Tibial nerve (tissue), 4 donors: ENCODE measurements at places on chromosomes 6 and 20. TPM values are rescaled to one million over a fixed set of nuclear protein-coding genes. Genes with fewer than 3 reads are reported as not detected.

The COL9A3 gene
- 63.6 TPM for total RNA-seq

The HLA-F gene
- 87.0 TPM for total RNA-seq

The ADGB gene
- not detected for total RNA-seq

The WFDC2 gene
- total RNA-seq, result 0.84 TPM

The SFTA2 gene
- total RNA-seq, result not detected

The MOCS3 gene
- total RNA-seq, result 5.7 TPM

The CASP8AP2 gene
- total RNA-seq, result 21.4 TPM

The PSMB9 gene
- total RNA-seq, result 18.4 TPM

The LY86 gene
- total RNA-seq, result 7.1 TPM

The DNAH8 gene
- total RNA-seq, result not detected

The C6orf141 gene
- 0.90 TPM for total RNA-seq

The PDE10A gene
- 3.5 TPM for total RNA-seq

The C20orf96 gene
- total RNA-seq, result 4.3 TPM

- DNase-seq, result no peak
- H3K4me3 ChIP-seq, result no peak overlapping the region
- no peaks in the 10 kb centered on the region for H3K4me1 ChIP-seq
- H3K27ac ChIP-seq, result no peak overlapping the region
Observed at GRCh38 chr6:6610031-6610591, 21.6 kb downstream of the LY86 start.

DNA sequence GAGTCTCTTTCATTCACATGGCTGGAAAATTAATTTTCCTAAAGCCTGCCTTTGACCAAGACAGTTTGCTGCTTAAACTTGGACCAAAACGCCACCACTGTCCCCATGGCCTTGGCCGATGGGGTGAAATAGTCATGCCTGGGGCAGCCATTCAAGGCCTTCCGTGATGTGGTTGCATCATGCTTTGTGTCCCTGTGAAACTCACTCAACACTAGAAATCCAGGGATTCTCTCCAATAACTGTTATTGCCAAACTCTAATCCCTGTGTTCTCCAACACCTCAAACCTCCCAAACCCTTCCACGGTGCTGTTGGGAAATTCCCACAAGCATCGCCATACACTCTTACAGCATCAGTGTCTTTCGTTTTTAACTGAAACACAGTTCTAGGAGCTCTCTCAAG lies 1.4 kb upstream of the TXNDC5 start:
- H3K4me1 ChIP-seq, result peaks cover 13% of the 10 kb centered on the region
- no peak for DNase-seq
- H3K4me3 ChIP-seq, result no peak overlapping the region

DNA sequence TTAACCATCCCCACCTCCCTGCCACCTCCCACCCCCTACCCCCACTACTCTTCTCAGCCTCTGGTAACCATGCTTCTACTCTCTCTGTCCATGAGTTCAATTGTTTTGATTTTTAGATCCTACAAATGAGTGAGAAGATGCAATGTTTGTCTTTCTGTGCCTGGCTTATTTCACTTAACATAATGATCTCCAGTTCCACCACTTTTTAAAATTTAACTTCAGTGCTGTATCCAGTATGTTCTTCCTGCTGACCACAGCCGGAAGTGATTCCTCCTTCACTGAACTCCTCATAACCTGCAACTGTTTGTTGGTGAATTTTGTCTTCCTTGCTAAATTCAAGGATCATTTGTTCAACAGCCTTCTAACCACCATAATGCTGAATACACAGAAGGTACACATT lies 3.9 kb downstream of the MAP7 start:
- H3K4me3 ChIP-seq, result no peak overlapping the region
- no peak overlapping the region for H3K27ac ChIP-seq
- no peak for DNase-seq
- peaks cover 50% of the 10 kb centered on the region for H3K27me3 ChIP-seq
- H3K4me1 ChIP-seq, result peaks cover 17% of the 10 kb centered on the region

GRCh38 chr6:52931351-52931750 lies 21.9 kb upstream of the GSTA3 start:
- no peak overlapping the region for H3K4me3 ChIP-seq
- no peak overlapping the region for H3K27ac ChIP-seq
- no peaks in the 10 kb centered on the region for H3K27me3 ChIP-seq
- DNase-seq, result no peak
- H3K36me3 ChIP-seq, result no peaks in the 10 kb centered on the region
- no peaks in the 10 kb centered on the region for H3K4me1 ChIP-seq

DNA sequence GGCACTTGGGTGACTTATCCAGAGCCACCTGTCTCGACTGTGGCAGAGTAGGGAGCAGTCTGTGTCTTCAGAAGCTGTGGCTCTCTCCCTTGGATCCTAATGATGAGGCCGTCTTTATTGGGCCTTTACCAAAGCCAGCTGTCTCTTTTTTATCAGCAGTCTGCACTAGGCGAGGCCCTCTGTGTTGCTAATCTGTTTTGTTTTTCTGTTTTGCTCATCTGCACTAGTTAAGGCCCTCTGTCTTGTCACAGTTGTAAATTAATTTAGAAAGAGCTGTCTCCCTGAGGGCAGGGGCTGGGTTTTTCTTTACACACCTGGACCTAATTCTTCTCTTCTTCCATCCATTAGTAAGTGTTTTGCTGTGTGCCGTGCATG lies 45.0 kb downstream of the CDS2 start:
- H3K36me3 ChIP-seq, result peaks cover 32% of the 10 kb centered on the region
- H3K27me3 ChIP-seq, result no peaks in the 10 kb centered on the region
- H3K27ac ChIP-seq, result no peak overlapping the region
- peaks cover 32% of the 10 kb centered on the region for H3K4me1 ChIP-seq

GRCh38 chr6:56891754-56892153 lies 63.2 kb upstream of the BEND6 start:
- no peaks in the 10 kb centered on the region for H3K36me3 ChIP-seq
- H3K4me1 ChIP-seq, result no peaks in the 10 kb centered on the region
- H3K27me3 ChIP-seq, result no peaks in the 10 kb centered on the region
- DNase-seq, result no peak
- H3K4me3 ChIP-seq, result no peak overlapping the region

DNA sequence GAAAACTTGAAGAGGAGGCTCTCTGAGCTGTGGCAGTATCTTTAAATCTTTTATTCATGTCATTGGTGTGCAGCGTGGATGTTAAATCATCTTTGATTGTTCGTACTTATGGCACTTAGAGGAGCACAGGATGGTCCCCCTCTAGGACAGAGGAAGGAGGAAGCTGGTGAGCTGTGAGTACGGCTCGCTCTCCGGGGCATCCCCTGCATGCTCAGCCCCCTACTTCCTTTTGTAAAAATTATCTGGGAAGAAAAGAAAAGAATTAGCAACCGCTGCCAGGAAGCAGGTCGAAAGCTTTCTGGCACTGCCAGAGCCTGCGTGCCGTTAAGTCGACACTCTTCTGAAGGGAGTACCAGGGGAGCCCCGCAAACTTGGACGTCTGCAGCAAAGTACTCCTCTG lies 158.5 kb downstream of the SYNDIG1 start:
- no peaks in the 10 kb centered on the region for H3K4me1 ChIP-seq
- no peaks in the 10 kb centered on the region for H3K27me3 ChIP-seq
- no peaks in the 10 kb centered on the region for H3K36me3 ChIP-seq

GRCh38 chr20:50245498-50246366 lies 55.1 kb downstream of the CEBPB start:
- H3K27me3 ChIP-seq, result no peaks in the 10 kb centered on the region
- H3K36me3 ChIP-seq, result no peaks in the 10 kb centered on the region
- no peak overlapping the region for H3K27ac ChIP-seq

- no peak for DNase-seq
- no peak overlapping the region for H3K4me3 ChIP-seq
- H3K4me1 ChIP-seq, result no peaks in the 10 kb centered on the region
- no peaks in the 10 kb centered on the region for H3K27me3 ChIP-seq
- H3K36me3 ChIP-seq, result no peaks in the 10 kb centered on the region
Observed at GRCh38 chr6:131861381-131861780, 53.6 kb downstream of the ENPP1 start.

- DNase-seq, result no peak
- H3K27ac ChIP-seq, result peak overlapping the region; percentile 80
- H3K27me3 ChIP-seq, result no peaks in the 10 kb centered on the region
- H3K36me3 ChIP-seq, result no peaks in the 10 kb centered on the region
- peaks cover 33% of the 10 kb centered on the region for H3K4me1 ChIP-seq
Observed at GRCh38 chr20:50273601-50274491, 83.2 kb downstream of the CEBPB start.

DNA sequence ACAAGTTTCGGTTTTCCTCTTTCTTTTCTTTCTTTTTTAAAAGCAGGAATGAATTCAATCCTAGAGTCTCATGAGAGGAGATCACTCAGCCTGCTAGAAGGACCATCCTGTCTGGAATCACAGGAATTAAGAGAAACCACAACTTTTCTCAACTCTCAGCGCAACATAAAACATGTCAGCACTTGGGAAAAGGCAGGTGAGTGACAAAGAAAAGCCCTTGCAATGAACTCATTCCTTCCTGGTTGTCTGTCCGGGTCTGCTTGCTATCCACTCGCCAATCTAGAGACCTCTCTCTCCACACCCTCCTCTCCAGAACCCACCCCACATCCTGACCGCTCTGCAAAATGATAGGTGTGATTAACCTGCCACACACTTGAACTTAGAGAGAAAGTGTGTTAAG lies 253.8 kb downstream of the LY86 start:
- no peaks in the 10 kb centered on the region for H3K4me1 ChIP-seq
- no peaks in the 10 kb centered on the region for H3K27me3 ChIP-seq
- H3K4me3 ChIP-seq, result no peak overlapping the region
- no peak overlapping the region for H3K27ac ChIP-seq
- H3K36me3 ChIP-seq, result no peaks in the 10 kb centered on the region

GRCh38 chr20:295804-296203 lies 1.6 kb upstream of the ZCCHC3 start:
- no peaks in the 10 kb centered on the region for H3K4me1 ChIP-seq
- H3K27me3 ChIP-seq, result no peaks in the 10 kb centered on the region
- H3K27ac ChIP-seq, result no peak overlapping the region

GRCh38 chr6:6503191-6503590 lies 85.3 kb upstream of the LY86 start:
- no peaks in the 10 kb centered on the region for H3K36me3 ChIP-seq
- no peak for DNase-seq
- no peaks in the 10 kb centered on the region for H3K4me1 ChIP-seq
- H3K27me3 ChIP-seq, result no peaks in the 10 kb centered on the region

- H3K27me3 ChIP-seq, result no peaks in the 10 kb centered on the region
- no peak overlapping the region for H3K27ac ChIP-seq
- H3K36me3 ChIP-seq, result no peaks in the 10 kb centered on the region
- no peaks in the 10 kb centered on the region for H3K4me1 ChIP-seq
- no peak overlapping the region for H3K4me3 ChIP-seq
- DNase-seq, result no peak
Observed at GRCh38 chr20:61556111-61556510, 304.1 kb downstream of the CDH4 start.

DNA sequence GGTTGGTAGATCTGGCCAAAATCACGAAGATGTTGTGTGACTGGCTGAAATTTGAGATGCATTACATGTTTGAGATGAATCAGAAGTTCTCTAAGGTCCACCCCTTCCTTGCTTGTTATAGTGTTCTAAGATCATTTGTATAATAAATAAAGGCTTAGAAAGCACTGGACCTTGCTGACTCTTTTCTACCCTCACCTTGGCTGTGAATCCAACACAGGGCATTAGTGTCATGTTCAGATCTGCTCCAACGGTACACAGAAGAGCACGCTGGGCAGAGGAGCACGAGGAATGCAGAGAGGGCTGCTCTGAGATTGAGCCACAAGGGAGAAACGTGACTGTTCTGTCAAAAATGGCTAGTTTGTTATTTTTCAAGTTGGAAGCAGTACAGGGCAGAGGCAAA lies 169.5 kb upstream of the HDAC2 start:
- H3K27me3 ChIP-seq, result no peaks in the 10 kb centered on the region
- DNase-seq, result no peak
- no peaks in the 10 kb centered on the region for H3K36me3 ChIP-seq
- H3K27ac ChIP-seq, result no peak overlapping the region
- H3K4me1 ChIP-seq, result no peaks in the 10 kb centered on the region
- no peak overlapping the region for H3K4me3 ChIP-seq

- H3K36me3 ChIP-seq, result no peaks in the 10 kb centered on the region
- peak overlapping the region; percentile 37 for H3K4me3 ChIP-seq
- H3K27ac ChIP-seq, result peak overlapping the region; percentile 92
- H3K4me1 ChIP-seq, result peaks cover 25% of the 10 kb centered on the region
- DNase-seq, result peak; percentile 89
- no peaks in the 10 kb centered on the region for H3K27me3 ChIP-seq
Observed at GRCh38 chr6:21589352-21590345, 3.9 kb upstream of the SOX4 start.

DNA sequence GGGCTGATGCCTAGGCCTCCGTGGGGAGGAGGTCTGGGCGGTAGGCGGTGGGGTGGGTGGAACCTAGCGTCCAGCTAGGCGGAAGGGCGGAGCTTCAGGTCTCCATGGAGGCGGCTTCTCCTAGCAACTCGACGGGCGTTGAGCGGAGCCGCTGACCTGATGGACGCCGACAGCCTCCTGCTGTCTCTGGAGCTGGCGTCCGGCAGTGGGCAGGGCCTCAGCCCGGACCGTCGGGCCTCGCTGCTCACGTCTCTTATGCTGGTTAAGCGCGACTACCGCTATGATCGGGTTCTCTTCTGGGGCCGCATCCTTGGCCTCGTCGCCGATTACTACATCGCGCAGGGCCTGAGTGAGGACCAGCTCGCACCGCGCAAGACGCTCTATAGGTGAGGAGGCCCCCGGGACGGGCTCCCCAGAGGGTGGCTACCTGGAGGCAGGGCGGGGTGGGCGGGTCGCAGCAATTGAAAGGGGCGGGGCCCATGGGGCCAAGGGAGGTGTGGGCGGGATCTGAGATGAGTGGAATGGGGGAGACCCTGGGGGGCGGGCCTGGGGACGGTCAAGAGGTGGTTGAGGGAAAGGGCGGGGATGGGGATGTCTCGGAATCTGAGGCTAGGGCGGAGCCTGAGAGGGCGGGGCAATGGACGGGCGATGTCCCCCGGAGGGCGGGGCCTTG lies at the start of gene RSPH9:
RSPH9 (plus strand) TSS at position 97 of the 673 bp plus-strand sequence; CDS start at position 160, 63 bp downstream.
- peak within 1 kb of the TSS; percentile 34 for H3K4me3 ChIP-seq
- no peaks in the 10 kb centered on the region for H3K27me3 ChIP-seq
- no peaks in the 10 kb centered on the region for H3K36me3 ChIP-seq

DNA sequence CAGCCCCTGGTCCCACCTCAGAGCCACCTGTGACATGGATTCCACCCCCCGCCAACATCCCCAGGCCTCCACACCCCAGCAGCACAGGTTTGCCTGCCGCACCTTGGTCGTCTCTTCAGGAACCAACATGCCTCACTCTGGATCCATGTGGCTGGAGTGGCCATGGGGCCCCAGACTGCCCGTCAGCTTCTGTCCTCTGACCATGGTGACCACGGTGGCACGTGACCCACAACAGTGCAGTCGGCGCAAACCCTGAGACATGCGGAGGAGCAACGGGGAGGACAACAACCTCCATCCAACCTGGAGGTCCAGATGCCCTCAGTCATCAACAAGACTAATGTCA lies 85.6 kb downstream of the ANKRD60 start:
- no peaks in the 10 kb centered on the region for H3K36me3 ChIP-seq
- no peak for DNase-seq
- no peaks in the 10 kb centered on the region for H3K27me3 ChIP-seq
- H3K4me1 ChIP-seq, result no peaks in the 10 kb centered on the region
- no peak overlapping the region for H3K27ac ChIP-seq
- no peak overlapping the region for H3K4me3 ChIP-seq

GRCh38 chr6:37049758-37050044 lies 44.2 kb downstream of the FGD2 start:
- no peak overlapping the region for H3K27ac ChIP-seq
- no peak for DNase-seq
- no peaks in the 10 kb centered on the region for H3K27me3 ChIP-seq
- H3K4me3 ChIP-seq, result no peak overlapping the region
- H3K36me3 ChIP-seq, result no peaks in the 10 kb centered on the region
